ENCODE measurements at places on chromosomes 6 and 20.
A peak's percentile ranks its signal among the peaks of the same experiment; 100 is the strongest.

DNA sequence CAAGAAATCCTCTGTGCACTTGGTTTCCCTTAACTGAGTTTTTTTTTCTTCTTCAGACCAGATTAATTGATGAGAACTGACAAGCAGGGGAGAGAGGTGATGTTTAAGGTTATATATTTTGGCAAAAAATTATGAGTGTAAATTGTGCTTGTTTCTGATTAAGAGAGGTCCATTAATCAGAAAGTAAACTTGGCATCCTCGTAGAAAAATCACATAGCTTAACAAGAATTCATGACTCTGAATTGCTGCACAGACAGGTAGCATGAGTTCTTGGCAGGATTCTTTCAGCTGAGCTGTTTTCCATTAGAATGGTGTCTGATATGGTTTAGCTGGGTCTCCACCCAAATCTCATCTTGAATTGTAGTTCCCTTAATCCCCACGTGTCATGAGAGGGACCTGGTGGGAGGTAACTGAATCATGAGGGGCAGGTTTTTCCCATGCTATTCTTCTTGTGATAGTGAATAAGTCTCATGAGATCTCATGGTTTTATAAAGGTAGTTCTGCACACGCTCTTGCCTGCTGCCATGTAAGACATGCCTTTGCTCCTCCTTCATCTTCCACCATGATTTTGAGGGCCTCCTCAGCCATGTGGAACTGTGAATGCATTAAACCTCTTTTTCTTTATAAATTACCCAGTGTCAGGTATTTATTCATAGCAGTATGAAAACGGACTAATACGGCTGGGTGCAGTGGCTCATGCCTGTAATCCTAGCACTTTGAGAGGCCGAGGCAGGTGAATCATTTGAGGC, 34.2 kb upstream of the DDR1 start:
- no peak for DNase-seq

DNA sequence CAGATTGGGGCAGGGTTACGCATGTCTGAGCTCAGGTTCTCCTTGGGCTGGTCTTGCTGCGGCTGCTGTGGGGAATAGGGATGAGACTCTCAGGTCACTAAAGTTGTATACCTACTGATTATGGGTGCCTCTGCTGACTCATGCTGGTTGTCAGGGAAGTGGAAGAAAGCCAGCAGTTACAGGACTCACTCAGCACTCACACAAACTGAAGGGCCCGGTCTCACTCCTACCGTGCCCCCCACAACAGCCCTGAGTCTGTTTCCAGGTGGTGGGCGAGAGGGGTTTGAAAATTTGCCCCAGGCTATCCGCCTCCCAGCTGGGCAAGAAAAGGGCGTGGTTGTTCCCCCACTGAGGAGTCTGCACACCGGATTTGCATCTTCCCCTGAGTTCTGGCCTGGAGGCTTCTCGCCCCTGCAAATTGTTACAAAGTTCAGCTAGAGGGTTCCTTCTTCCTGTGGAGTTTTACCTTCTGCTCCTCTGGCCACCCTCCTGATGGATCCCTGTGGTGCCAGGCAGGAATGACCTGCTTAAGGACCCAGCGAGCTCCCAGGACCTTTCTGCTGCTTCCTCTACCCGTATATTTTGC, 659.2 kb downstream of the HDGFL1 start:
- DNase-seq = no peak

DNA sequence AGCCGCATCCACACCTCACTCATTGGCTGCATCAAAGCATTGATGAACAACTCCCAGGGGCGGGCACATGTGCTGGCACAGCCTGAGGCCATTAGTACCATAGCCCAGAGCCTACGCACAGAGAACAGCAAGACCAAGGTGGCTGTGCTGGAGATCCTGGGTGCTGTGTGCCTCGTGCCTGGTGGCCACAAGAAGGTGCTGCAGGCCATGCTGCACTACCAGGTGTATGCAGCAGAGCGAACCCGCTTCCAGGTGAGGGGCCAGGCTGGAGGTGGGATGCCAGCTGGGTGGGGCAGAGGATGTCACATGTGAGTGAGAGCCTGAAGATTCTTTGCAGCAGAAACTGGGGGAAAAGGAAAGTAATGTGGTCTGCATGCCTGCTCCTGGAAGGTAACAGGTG, 66.7 kb downstream of the MOCS1 start:
- DNase-seq = no peak

GRCh38 chr6:87504441-87504840, 31.7 kb downstream of the SLC35A1 start:
- peak; percentile 16 for DNase-seq

GRCh38 chr6:168717491-168717890, 276.5 kb downstream of the SMOC2 start:
- no peak for DNase-seq

DNA sequence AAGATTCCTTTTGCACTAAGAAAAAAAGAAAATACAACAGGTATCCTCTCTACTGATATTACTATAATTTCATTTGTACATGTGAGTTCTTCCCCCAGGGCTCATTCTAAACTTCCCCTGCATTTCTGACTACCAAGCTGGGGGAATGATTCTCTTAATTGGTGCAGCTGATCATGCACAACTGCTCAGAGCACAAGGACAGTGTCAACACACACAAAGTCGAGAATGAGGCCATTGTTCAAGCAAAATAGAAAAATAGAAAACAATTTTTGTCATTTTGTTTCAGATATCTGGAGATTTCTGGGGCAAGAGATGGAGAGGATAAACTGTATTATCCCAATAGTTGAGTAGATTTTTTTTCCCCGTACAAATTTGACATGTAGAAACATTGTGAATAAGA, 236.3 kb downstream of the HAO1 start:
- no peak for DNase-seq

- DNase-seq = no peak
These were observed 199.8 kb upstream of the SASH1 start for GRCh38 chr6:148142821-148143220.

DNA sequence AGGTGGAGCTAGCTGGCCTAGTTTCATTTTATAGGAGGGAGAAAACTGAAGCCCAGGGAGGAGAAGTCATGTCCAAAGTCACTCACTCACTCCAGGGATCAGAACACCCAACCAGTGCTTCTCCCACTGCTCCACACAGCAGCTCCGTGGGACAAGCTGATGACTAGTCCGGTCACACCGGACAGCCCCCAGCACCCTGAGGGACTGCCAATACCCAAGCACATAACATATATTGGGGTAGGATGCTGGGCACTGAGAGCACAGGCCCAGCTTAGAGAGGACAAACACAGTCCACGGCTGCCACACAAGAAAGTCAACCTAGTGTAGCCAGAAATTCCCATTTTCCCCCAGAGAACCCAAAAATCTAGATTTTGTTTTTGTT, 5.7 kb downstream of the RRBP1 start:
- DNase-seq = no peak

DNA sequence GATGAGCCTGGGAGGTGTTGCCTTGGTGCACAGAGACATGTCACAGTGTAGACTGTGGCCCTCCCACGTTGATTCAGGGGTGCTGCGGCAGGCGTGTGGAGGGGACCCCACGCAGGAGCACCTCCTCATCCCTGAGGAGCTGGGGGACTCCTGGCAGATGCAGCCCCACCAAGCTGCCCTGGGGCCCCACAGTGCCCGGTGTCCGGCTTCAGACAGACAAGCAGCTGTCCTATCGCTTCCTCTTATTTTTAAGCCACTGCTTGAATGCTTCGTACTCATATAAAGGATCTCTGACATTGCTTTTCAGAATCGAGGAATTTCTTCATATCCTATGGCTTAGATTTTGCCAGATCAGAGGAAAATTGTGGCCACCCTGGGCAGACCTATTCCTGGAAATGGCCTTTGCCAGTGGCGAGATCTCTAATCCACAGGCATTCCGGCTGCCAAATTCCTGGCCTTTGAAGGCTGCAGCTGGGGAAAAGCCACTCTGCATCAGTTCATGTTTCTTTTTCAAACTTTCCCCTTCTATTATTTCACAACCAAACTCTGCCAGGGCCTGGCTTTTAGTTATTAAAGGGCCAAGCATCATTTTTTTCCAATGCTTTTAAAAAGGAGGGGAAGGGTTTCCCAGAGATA, 337.0 kb downstream of the THBS2 start:
- peak; percentile 56 for DNase-seq

- DNase-seq = no peak
These were observed at the start of gene PKHD1 for GRCh38 chr6:52087498-52087999. Gene PKHD1, minus strand, starts transcription at chr6:52087613. Its CDS starts 2,680 bp downstream, at chr6:52084933.

- no peak for DNase-seq
These were observed 748 bp upstream of the ATP9A start for GRCh38 chr20:51768759-51769517.

DNA sequence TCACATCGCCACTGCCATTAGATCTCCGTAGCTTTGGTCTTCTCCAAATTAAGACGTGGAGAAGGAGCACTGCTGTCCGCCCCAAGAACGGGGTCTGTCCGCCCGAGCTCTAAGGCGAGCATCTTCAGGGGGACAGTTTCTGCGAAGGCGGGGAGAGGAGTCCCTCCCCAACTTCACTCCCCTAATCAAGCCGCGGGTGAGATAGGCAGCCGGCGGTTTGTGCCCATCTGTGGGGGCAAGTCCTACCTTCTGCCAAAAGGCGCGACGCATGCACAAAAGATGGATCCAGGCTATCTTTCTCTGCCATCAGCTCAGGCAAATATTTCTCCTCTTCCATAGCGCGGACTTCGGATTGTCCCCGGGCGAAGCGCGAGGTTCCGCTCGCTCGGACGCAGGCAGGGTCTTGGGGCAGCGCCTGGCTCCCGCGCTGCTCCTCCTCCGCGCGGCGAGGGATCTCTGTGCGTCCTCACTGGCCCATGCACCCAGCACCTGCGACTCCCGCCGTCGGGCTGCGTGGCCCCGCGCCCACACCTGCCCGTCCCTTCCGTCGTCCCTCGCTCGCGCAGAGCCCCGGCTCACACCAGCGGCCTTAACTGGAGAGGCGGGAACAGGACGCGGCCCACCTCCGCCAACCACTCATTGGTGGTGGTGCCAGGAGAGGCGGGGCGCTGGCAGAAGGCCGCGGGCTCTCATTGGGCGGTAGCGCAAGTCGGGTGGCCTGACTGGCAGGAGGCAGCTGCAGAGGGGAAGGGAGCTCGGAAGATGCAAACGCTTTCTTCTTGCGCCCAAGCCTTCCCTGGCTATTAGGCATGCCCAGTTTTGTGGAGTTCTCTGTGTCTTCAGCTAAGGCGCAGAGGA, at the start of gene KHDRBS2:
Gene KHDRBS2 (minus strand): TSS at position 614 of the 858 bp plus-strand sequence.
- no peak for DNase-seq

GRCh38 chr6:8278562-8278961, 156.8 kb downstream of the SLC35B3 start:
- no peak for DNase-seq

- no peak for DNase-seq
These were observed 79.8 kb upstream of the EMILIN3 start for GRCh38 chr20:41446456-41446855.

DNA sequence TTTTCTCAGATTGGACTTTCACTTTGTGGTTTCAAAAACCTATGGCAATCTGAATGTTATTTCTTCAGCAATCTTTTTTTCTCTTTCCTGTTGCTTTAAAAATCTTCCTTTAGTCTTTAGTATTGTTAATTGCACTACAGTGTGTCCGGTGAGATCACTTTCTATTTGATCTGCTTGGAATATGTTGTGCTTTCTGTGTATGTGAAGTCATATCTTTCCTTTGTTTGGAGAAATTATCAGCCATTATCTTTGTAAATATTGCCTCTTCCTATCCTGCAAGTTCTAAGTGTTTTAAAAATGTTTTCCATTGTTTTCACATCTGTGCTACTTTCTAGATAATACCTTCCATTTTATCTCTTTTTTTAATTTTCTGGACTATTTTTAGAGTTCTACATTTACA, 171.4 kb upstream of the PRSS16 start:
- DNase-seq = no peak

- peak; percentile 54 for DNase-seq
These were observed 144.5 kb downstream of the CEBPB start for GRCh38 chr20:50335105-50335504.

GRCh38 chr6:20800229-20800628, 266.0 kb downstream of the CDKAL1 start:
- no peak for DNase-seq

GRCh38 chr6:149717255-149717587, 680 bp downstream of the LATS1 start:
- no peak for DNase-seq

- DNase-seq = no peak
These were observed 296.1 kb downstream of the TENT5A start for GRCh38 chr6:81456416-81456815.

DNA sequence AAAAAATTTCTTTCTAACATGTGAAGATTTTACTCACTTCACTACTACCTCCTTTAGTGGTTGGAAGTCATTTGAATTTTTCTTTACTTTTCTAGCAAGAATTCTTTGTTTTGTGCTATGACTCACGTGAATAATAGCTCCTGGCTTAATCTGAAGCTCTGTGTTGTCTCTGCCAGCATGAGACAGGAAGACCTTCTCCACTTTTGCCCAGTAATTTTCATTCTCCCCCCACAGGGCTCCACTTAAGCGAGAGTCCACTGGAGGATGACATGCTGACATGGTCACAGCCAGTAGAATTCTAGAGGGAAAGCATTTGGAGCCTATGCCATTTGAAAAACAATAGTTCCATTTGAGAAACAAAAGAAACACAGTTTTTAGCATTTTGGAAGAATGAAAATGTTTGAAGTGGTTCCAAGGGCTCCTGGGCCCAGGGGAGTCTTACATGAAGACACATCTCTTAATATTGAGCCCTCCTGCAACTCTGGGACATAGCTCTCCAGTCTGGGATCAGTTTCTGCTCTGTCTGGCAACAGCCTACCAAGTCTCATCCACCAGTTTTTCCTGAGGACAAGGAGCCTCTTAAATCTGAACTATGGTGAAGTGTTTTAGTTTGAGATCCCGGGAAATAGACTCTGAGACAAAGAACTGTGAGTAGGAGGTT, 231.4 kb downstream of the PAX1 start:
- no peak for DNase-seq

- no peak for DNase-seq
These were observed 415 bp upstream of the CUL9 start for GRCh38 chr6:43181621-43181941.

GRCh38 chr6:150144294-150144868, 1.5 kb downstream of the PPP1R14C start:
- no peak for DNase-seq

DNA sequence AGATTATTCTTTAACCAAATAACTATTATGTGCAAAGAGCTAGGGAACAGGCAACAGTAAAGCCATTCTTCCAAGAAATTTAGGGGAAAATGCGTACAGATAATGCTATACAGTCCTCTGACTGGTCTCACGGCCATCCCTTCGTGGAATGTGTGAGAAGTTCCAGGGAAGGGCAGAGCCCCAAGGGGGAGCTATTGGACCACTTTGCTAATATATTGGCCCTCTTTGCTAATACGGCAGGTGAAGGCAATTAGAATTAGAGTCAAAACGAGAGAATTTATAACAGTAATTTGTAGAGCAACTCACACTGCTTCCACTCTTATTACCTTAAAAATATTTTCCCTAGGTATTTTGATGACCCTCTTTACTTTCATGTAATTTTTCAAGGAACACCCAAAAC, 140.4 kb downstream of the IMPG1 start:
- peak; percentile 17 for DNase-seq

GRCh38 chr6:84882768-84883766, 118.7 kb upstream of the TBX18 start:
- DNase-seq = no peak

- no peak for DNase-seq
These were observed 132.6 kb downstream of the TRMT11 start for GRCh38 chr6:126118936-126119335.

- DNase-seq = peak; percentile 54
These were observed 230.2 kb downstream of the PTPRK start for GRCh38 chr6:128290221-128290620.

GRCh38 chr6:100023798-100024197, 29.8 kb upstream of the MCHR2 start:
- DNase-seq = no peak
